Right lobe of liver (tissue), 6 donors: ENCODE measurements at places on chromosomes 5 and 9. TPM values are rescaled to one million over a fixed set of nuclear protein-coding genes. Genes with fewer than 3 reads are reported as not detected.

The CTXN3 gene
- not detected for total RNA-seq

The ZFP62 gene
- 8.4 TPM for total RNA-seq

The TNFSF8 gene
- total RNA-seq = 0.39 TPM

DNA sequence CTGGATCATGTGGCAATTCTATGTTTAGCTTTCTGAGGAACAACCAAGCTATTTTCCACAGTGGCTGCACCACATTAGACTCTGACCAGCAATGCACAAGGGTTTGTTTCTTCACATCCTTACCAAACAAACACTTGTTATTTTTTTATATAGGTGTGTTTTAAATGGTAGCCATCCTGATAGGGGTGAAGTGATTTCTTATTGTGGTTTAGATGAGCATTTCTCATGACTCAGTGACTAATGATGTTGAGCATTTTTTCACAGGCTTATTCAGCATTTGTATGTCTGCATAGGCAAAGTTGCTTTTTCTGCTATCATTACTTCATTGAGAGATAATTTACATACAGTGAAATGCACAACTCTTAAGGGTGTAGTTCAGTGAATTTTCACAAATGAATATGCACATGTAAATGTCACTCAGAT, 36.0 kb downstream of the ANKRD33B start:
- no peaks in the 10 kb centered on the region for H3K27me3 ChIP-seq
- H3K36me3 ChIP-seq = no peaks in the 10 kb centered on the region

DNA sequence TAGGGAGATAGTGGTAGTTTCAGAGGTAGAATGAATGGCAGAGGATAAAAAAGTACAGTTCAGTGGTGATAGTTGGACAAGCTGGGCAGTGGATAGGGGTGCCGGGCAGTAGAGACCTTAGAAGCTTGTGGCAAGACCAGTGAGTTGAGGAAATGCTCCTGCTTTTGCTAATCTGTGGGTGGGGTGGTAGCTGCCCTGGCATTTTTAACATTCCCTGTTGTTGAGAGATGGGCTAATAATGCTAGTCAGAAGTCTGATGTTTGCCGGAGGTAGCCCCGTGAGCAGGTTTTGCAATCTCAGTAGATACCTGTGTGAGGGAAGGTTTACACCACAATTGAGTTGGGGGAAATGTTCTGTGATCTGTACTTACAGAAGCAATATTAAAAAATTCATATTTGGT, 91.1 kb downstream of the TRIO start:
- H3K4me1 ChIP-seq = peaks cover 12% of the 10 kb centered on the region
- H3K4me3 ChIP-seq = no peak overlapping the region
- no peaks in the 10 kb centered on the region for H3K27me3 ChIP-seq
- DNase-seq = no peak
